ENCODE measurements at places on chromosomes 5 and 9. TPM values are rescaled to one million over a fixed set of nuclear protein-coding genes. Genes with fewer than 3 reads are reported as not detected.

GRCh38 chr5:56681346-56681745 is 134.0 kb upstream of the MAP3K1 start:
- no peak for DNase-seq

GRCh38 chr9:129105857-129106694 is 4.5 kb downstream of the CRAT start:
- DNase-seq = no peak

Gene CAMSAP1
- total RNA-seq = 70.4 TPM

DNA sequence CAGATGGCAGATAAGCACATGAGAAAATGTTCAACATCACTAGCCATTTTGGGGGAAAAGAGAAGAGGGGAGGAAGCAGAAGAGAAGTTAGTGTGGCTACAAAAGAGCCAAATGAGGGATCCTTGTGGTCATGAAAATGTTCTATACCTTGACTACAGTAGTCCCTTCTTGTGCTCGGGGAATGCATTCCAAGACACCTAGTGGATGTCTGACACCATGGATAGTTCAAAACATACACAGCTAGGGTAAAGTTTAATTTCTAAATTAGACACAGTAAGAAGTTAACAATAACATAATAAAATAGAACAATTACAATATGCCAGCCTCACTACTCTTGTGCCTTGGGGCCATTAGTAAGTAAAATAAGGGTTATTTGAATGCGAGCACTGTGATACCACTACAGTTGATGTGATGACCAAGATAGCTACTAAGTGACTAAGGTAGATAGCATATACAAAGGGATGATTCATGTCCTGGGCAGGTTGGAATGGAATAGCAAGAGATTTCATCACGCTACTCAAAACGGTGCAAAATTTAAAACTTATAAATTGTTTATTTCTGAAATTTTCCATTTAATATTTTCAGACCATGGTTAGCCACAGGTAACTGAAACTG is 344.1 kb downstream of the NR2F1-AS1 start:
- DNase-seq = no peak

Gene GSN
- 180 TPM for total RNA-seq

GRCh38 chr5:109256486-109256885 is 153.3 kb downstream of the PJA2 start:
- DNase-seq = no peak

Gene HSPB3
- not detected for total RNA-seq

GRCh38 chr9:93126151-93126781 is 7.8 kb downstream of the NINJ1 start:
- no peak for DNase-seq

DNA sequence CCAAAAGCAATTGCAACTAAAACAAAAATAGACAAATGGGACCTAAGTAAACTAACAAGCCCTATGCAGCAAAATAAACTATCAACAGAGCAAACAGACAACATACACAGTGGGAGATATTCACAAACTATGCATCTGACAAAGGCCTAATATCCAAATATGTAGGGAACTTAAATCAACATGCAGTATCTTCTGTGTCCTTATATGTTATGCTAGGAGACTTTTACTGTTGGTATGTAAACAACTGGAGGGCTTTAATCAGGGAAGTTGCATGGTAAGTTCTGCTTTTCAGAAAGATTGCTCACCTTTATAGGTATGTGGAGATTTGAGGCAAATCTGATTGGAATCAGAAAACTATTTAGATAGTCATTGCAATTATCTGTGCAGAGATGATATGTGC is 461.2 kb upstream of the RIOK2 start:
- DNase-seq = no peak

DNA sequence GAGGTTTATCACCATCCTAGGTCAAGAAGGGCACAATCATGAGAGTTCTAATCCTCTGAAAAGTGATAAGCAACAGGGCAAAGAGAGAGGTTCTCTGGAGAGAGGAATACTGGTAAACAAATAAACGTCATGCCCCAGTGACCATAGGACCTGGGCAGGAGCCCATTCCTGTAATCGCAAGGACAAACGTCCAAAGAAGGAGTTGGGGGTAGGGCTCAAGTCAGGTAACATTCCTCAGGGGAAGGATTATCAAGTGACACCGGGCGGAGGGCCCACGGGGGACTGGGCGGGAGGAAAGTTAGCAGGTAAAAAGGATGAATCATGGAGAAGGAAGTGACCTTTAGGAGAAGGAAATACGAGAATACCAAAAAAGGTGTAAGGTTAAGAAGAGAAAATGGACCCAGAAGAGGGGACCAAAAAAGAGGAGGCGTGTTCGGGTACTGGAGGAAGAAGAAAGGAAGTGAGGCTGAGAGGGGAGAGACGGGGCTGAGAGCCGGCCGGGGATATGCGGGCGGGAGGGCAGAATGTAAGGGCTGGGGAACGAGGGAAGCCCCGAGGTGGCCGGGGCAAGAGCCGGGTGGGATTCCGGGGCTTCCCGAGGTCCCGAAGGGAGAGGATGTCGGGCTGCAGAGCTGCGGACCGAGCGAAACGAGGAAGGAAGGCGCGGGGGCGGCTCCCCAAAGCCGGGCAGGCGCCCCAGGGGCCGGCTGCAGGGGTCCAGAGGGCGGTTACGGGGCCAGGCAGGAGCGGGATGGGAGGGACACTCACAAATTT is 583 bp downstream of the DIAPH1 start:
- no peak for DNase-seq

GRCh38 chr5:168847511-168848073 is 268.4 kb upstream of the PANK3 start:
- no peak for DNase-seq

DNA sequence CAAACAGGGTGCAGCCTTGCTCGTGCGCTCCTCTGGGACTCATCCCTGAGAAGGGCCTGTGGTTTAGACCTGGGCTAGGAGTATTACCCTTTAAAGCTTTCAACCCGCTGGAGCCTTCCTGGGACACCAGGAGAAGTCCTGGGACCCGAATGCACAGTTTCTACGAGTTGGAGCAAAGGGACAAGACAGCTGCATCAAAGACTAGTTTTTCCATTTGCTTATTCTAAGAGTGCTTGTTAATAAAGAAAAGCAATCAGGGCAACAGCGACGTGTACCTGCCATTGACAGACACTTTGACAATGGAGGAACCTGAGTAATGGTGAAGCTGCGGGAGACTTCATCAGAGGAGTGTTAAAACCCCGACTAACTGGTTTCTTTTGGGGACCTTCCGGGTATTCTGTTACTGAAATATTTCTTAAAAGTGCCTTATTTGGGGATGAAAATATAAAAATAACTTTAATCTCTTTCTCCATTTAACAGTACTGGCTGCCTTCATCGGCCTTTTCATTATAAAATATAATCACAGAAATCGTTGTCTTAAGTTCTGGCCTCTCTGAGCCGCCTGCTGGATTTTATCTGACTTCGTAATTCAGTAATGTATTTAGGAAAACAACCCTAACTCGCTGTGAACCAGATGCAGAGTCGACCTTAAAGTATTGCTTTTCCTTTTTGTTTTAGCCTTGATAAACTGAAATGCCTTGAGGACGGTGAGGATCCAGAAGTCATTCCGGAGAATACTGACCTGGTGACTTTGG is 732 bp downstream of the SNAPC3 start:
- DNase-seq = no peak

Gene C9orf50
- not detected for total RNA-seq

DNA sequence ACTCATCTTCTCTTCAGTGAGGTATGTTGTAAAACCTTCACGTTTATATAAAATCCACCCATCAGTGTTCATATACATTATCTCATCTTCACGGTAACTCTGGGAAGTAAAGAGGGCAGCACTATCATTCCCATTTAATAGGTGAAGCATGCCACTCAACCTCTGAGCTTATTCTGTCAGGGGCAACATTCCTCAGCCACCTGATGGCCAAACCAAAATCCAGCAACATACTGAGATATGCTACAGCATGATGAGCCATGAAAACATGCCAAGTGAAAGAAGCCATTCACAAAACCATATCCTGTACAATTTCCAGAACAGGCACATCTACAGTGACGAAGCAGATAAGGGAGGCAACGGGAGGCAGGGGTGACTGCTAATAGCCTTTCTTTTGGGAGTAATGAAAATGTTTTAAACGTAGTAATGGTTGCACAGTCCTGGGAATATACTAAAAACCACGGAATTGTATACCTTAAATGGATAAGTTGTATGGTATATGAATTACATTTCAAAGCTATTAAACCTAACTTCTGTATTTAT is 167.4 kb downstream of the TSSK1B start:
- DNase-seq = no peak

Gene NDUFS6
- 69.2 TPM for total RNA-seq

- no peak for DNase-seq
These were observed 251.3 kb upstream of the RFX3 start for GRCh38 chr9:3777137-3777536.

Gene SLCO4C1
- total RNA-seq = 1.5 TPM

- DNase-seq = peak; percentile 25
These were observed 9.1 kb upstream of the RFK start for GRCh38 chr9:76403352-76403751.

- no peak for DNase-seq
These were observed 20.7 kb downstream of the SLIT3 start for GRCh38 chr5:169280286-169280685.

DNA sequence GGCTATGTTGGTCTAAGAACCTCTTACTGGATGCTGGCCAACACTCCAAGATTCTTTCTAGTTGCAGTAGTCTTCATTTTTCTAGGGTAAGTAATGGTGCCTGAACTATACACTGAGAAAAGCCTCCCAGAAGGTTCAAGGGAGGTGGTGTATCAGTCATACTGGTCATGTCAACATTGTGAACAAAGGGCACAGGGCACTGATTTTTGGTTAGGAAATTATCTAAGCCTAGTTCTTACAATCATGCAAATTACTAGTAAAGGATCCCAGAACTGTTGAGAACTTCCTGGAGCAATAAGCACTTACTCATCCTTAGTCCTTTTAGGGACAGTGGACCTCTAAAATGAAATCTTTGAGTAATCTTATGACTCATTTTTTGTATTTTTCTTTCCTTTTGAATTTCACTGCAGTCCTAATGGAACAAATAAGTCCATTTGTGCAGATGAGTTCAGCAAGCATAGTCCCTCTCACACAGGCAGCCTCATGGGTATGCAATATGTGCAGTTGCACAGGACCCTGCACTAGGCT is 21.1 kb upstream of the CDC42SE2 start:
- peak; percentile 60 for DNase-seq

GRCh38 chr9:89477384-89477783 is 20.5 kb downstream of the SEMA4D start:
- no peak for DNase-seq

DNA sequence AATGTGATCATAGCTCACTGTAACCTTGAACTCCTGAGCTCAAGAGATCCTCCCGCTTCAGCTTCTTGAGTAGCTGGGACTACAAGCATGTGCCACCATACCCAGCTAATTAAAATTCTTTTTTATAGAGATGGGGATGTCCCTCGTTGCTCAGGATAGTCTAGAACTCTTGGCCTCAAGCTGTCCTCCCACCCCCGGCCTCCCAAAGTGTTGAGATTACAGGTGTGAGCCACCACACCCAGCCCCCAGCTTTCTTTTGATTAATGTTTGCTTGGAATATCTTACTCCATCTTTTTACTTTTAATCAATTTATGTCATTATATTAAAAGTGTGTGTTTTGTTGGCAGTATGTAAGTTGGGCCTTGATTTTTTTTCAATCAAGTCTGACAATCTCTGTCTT is 59.4 kb upstream of the EXOC3 start:
- DNase-seq = no peak

DNA sequence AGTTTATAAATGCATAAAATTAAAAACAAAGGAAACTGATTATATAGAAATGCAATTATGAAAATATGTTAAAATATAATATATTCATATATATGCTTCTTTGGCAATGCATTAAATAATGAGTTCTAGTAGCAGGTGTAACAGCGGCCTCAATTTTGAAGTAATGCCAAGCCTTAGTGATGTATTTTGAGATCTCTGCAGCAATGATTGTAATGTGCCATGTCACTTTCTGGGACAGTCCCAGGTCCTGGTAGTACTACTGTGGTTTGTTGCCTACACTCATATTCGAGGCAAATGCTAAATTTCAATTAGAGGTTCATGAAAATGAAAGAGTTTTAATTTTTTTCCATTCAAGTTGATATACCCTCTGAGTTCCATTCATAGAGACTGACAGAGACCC is 75.8 kb upstream of the ORM1 start:
- no peak for DNase-seq

- DNase-seq = no peak
These were observed 226.1 kb upstream of the PIK3R1 start for GRCh38 chr5:67989456-67989855.

Gene GFI1B
- total RNA-seq = not detected

Gene C9
- not detected for total RNA-seq

Gene MIGA2
- 22.7 TPM for total RNA-seq

- no peak for DNase-seq
These were observed 217.8 kb upstream of the RASEF start for GRCh38 chr9:83280790-83281189.

DNA sequence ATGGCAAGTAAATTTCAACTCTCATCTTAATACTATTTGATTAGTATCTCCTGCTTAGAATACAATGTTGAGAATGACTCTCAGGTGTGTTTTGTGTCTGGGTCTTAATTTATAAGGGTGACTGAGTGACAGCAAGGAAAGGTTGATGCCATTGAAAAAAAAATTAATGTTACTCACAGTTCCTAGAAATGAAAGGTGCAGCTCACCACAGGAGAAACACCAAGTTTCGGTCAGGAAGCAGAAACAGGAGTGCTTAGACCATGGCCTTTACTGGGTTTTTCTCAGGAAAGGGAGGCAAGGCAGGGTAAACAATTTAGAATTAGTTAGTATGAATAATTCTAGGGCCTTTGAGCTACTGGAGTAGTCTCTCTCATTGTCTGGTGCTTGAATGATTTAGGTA is 159.2 kb upstream of the C9orf72 start:
- DNase-seq = no peak

Gene BTNL9
- total RNA-seq = 0.21 TPM

DNA sequence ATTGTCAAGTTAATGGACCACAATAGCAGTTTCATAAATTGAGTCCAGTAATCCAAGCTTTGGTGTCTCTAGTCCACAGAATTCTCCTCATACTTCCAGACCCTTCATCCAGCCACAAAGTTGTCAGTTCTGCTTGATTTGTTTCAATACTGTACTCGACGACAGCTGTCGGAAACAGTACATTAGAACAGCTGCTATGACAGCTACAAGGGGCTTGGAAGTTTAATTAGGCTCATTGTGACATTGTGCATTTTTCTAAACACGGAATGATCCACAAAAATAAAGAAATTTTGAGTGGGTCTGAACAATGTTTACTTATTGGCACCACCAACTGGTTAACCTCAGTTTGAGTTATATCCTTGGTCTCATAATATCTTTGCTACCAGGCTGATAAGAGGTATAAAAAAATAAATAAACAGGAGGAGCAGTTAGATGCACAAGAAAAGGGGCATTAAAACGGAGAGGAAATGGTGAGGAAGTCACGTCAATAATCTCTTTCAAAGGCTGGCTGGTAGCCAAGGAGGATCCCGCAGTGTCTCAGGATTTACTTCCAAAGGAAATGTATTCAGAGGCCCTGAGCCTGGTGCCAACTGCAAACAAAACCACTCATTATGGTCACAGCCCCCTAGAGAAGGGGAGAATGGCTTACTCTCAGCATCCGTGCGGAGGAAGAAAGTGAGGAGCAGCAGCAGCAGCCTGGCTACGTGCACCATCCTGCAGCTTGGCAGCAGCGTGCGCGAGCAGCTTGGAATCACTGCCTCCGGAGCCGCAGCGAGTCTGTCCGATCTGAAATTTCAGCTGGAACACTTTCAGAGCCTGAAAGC is 933.8 kb upstream of the DMAC1 start:
- no peak for DNase-seq

- DNase-seq = no peak
These were observed 53.6 kb downstream of the IRF1 start for GRCh38 chr5:132436936-132437335.

Gene LRRC14B
- total RNA-seq = not detected
